ENCODE measurements at places on chromosomes 5 and 9.
A peak's percentile ranks its signal among the peaks of the same experiment; 100 is the strongest.

DNA sequence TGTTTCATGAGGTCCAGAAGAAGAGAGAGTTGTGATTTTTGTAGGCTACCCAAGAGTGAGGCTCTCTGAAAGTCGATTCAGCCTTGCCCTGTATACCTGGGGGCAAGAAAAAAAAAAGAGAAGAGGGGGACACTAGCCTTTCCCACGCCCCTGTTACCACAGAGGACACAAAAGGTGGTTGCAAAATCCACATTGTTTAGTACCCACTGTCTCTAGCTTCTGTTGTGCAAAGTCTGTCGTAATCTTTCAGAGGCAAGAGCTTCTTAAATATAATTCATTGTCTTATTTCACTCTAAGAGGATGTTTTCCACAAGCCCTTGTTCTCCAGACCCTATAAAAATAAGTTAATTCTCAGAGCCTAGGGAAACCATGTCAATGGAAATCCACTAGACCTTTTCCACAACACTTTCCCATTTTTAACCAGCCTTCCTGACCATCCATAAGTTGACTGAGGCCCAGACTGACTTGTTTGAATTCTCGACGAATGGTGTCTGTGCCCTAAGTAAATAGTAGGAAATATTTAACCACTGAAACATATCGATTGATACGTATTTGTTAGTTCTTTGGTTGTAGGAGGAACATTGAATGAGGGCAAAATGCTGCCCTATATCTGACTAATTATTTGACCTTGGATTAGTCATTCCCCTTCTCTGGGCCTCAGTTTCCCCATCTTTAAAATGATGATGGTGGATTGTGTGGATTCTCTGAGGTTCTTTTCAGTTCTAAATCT lies 182.7 kb downstream of the PAPPA start:
- DNase-seq, result no peak

DNA sequence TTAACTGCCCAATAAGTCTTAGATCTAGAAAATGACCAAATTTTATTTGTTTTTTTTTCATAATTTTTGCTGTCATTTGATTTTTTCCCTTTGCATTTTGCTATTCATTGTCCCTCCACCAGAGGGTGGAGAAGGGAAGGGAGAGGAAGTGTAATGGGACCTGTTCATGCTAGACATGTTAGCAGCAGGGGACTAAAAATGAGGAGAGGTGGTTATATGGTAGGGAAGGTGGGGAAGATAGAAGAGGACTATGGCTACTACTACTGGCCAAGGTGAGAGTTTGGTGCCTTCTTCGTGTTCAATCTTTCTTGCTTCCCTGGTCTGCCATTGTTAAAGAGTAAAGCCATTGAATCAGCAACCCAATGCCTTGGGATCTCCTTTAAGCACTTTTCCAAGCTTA lies 6.4 kb downstream of the GRIA1 start:
- no peak for DNase-seq

DNA sequence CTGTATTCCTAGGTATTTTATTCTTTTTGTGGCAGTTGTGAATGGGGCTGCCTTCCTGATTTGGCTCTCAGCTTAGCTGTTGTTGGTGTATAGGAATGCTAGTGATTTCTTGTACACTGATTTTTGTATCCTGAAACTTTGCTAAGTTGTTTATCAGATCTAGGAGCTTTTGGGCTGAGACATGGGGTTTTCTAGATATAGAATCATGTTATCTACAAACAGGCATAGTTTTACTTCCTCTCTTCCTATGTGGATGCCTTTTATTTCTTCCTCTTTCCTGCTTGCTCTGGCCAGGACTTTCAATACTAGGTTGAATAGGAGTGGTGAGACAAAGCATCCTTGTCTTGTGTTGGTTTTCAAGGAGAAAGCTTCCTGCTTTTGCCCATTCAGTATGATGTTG lies 129.9 kb downstream of the DMXL1 start:
- DNase-seq, result no peak

- no peak for DNase-seq
Observed at GRCh38 chr9:98236901-98237487, 18.5 kb downstream of the TBC1D2 start.

DNA sequence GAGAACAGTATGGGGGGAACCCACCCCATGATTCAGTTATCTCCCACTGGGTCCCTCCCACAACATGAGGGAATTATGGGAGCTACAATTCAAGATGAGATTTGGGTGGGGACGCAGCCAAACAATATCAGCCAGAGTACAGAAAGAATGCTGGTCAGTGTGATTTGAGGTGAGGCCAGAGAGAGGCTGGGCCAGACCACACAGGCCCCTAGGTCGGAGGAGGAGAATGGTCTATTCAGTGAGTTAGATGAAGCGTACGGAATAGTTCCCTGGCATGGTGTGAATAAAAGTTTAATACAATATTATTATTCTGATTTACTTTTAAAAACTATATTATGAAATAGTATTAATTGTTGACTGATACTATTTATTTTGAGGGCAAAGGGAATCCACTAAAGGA lies 39.7 kb downstream of the PCSK5 start:
- no peak for DNase-seq

GRCh38 chr5:106755066-106755465 lies 915.7 kb downstream of the EFNA5 start:
- no peak for DNase-seq

DNA sequence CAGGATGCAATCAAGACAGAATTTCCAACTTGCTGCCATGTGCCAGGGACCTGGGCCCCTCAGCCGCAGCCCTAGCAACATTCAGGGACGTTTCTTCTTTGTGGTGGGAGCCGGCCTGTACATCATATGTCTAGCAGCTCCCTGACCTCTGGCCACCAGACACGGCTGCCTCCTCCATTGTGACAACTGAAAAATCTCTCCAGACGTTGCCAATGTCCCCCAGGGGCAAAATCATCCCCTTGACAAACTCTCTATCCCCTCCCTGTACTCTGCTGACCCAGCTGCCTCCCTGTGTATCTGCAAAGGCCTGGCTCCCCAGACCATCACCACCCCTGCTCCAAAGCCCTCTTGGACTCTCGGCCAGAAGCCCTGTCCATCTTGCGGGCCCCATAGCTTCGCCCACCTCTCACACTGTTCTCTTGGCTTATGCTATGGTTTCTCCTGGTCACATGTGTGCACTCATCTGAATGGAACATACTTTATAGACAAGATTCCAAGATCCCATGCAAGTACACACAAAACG lies 40.8 kb downstream of the BICD2 start:
- DNase-seq, result no peak

DNA sequence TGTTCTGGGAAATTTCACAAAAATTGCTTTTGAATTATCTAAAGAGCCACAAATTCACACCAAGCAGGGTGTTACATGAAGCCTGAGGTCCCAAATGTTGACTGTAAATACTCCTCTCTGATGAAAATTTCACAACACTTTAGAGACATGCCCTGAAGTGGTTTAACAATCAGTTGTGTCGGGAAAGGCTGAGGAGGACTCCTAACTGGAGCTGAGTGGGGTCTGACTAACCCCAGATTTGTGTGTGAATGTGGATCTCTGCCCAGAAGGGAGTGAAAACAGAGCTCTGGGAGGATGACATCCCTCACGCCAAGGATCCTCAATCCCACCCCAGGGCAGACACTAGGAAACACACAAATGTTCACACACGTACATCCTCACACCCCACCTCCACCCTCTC lies 31.1 kb upstream of the GRXCR2 start:
- no peak for DNase-seq

DNA sequence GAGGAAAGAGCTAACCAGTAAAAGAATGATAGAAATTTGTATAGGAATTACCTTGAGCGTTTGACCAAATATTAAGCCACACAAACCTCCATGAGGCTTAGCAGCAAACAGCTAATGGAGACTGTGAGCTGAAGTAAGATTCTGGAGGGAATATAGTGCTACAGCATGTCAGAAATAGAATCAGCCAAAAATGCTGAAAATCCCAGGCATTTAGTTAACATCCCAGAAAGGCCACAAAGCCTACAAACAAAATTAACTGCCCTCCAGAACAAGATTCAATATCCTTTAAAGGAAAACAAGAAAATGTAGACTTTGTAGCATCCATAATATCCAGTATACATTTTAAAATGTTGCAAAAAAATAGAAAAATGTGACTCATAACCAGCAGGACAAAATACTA lies 257.8 kb upstream of the TUSC1 start:
- DNase-seq, result no peak

DNA sequence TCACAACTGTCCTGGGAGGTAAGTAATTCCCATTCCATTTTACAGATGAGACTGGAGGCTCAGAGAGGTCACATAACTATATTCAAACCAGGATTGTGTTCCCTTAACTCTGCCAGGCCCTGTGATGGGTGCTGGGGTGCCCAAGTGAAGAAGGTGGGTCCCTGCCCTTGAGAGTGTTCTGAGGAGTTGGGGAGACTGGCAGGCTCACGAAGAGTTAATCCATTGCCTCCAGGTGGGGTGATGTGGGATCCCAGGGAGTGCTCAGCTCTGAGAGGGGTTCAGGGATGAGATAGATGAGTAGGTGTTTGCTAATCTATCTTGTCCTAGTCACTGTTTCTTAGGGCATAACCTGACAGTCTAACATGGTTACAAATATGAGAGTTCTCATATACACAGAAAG lies 36.7 kb downstream of the GSN start:
- no peak for DNase-seq

DNA sequence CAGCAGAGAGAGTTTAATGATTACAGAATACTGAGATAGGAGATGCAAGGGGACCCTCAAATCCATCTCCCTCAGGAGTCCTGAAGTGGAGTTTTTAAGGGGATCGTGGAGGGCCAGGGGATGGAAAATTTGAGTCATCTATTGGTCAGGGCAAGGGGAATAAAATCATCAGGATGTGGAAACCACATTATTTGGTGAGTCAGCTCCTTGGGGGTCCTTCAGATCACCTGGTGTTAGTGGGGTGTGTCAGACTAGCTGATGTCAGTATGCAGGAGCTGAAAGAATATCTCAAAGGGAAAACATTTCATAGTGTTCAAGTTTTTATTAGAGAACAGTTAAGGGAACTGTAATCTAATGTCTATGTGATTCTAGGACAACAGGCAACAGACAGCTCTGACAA lies 183.0 kb upstream of the FTMT start:
- DNase-seq, result peak; percentile 14

- no peak for DNase-seq
Observed at GRCh38 chr5:82792096-82792495, 285.1 kb downstream of the TMEM167A start.

DNA sequence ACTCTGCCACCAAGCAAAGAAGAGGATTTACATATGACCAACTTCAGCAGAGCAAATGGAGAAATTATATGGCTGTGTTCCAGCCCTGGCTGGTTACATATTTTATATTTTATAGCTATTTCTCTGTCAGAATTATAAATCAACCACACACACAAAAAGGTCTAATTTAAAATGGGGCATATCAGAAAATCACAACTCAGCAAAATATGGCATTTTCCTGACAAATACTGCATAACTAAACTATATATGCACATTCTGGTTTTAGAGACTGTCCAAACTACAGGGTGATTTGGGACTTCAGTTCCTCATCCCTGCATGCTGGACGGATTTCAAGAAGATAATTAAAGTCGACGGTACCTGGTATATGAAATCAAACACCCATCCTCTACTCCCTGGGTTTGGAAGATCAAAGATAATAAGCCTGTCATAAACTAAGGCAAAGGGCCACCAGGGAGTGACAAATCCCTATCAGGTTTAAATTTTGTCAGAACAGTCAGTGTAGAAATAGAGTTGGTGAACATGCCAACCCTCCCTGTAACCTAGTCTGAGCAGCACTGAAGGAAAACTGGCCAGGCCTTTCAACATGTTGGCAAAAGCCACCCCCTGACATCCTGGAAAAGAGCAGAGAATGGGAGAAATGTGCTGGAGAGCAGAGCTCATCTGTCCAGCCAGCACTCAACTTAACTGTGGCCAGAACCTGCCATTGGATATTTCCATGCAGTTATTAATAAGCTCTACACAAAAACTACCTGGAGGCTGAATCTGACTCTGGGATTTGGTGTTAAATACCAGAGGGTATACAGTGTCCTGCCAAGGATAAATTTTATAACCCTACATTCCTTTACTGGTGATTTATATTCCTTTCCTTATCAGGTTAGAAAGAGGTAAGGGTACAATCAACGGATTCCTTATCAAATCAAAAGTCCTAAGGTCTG lies 235.7 kb downstream of the ENC1 start:
- DNase-seq, result no peak

Data from CMK (cell line).